Dermis blood vessel endothelial cell (primary cell): ENCODE measurements at places on chromosomes 11 and 22. TPM values are rescaled to one million over a fixed set of nuclear protein-coding genes. Genes with fewer than 3 reads are reported as not detected.

GRCh38 chr22:36340621-36341020 is 47.1 kb downstream of the MYH9 start:
- DNase-seq, result no peak

DNA sequence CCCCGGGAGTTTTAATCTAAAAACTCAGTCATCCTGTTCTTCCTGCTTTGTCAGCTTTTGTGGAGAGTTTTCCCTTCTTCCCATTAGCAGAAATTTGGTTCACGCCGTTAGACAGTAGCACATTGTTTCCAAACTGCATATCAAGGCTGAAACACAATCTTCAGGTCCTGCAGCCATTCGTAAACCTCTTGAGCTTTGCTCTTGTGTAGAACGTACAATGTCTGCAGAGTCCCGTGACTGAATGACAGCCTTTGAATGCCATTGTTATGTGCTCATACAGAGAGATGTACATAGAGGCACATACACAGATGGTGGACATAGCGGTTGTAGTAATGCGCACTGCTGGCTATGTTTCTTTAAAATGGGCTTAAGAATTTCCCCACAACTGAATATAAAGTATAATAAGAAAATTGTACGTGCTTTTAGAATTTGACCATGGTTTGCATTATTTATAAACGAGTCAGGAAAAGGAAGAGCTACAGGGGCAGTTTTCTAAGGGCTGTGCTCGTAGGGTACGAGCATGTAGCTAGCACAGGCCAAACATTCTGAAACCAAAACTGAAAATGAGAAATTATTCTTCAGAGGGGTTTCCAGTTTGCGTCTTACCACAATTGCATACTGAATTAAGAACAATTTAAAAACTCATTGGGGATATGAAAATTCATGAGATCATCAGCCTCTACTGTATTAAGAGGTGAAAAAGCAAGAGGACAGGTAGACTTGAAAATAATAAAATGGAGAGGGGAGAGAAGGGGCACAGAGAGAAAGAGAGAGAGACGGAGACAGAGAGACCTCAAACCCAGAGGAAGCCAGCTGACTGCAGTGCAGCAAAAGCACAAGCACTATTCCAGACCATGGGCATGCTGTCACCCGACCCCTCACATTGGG is 310.1 kb downstream of the CADM1 start:
- no peak for DNase-seq

DNA sequence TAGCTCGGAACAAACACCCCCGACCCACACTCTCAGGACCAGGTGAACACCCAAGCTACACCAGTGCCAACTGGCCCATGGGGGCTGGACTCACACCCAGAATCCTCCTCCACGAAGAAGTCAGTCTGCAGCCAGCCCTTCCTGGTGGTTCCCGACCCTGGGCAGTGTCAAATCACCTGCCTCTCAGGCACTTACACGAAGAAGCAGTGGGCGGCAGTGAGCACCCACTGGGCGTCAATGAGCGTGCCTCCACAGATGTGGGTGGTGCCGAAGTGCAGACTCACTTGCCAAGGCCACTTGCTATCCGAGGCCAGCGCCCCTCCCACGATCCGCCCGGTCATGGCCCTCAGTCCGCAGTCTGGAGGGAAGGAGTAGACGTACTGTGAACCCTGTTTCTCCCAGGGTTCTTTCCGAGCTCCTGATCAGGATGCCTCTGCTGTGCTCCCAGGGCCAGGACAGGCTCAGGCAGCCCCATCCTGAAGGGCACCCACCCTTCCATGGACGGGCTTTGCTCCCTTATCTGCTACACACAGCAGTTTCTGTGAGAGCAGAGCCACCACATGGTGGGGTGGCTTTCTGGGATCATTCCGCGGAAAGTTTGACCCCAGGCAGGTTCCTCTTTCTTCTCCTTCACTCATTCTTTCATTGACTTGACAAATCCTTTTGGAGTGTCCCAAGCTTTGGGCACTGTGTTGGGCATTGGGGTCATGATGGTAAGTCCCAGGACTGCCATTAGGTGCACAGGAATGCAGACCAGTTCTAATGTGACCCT is 19.4 kb downstream of the TMPRSS13 start:
- DNase-seq, result no peak

- no peak for DNase-seq
Observed at GRCh38 chr11:72013765-72014711, 15.3 kb downstream of the IL18BP start.

DNA sequence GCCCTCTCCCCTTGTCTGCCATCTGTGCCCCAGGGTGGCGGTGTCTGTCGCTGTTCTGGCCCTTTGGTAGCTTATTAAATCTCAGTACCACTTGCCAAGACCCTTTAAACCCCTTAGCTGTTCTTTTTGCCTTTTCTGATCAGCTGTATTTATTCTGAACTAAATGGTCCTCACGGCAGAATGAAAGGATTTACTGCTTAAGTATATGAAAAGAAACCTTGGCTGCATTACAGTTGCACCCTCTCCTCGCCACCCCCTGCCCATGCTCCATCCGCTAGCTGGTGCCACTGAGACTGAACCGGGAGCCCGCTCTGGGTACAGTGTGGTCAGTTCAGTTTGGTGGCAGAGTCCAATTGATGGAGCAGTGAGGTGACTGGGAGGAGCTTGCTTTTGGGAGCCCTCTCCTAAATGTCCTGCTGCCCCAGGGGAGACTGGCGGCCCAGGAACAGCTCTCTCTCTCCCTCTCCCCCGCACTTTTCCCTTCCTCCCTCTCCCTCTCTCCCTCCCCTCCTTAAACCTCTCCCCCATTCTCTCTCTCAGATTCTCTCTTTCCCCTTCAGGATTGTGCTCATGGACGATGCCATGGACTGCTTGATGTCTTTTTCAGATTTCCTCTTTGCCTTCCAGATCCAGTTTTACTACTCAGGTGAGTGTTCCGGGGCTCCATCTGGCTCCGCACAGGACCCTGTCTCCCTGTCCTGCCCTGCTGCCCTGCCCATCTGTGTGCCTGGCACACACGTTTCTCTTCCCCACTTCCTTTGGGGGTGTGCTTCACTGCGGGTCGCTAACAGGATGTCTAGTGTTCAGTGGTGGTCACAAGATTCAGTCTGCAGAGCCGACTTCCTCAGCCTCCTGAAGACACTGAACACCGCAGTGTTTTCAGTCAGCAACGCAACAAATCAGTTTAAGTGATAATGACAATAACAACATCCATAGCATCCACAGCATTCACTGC is 21.8 kb downstream of the ARFGAP2 start:
- no peak for DNase-seq

- DNase-seq, result no peak
Observed at GRCh38 chr22:28574159-28574788, 105.4 kb downstream of the TTC28 start.

DNA sequence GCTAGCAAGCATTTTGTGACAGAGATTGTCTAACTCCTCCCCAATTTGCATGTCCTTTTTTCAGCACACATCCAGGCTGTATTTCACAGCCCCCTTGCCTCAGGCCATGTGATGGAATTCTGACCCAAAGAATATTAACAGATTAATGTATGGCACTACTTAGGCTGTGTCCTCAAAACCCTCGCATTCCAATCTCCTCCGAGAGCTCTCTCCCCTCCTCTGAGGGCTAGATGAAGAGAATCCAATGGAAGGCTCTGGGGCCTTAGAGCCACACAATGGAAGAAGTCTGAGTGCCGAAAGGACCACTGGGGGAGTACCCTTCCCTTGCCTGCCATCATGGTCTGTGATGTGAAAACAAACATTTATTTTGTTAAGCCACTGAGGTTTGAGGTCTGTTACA is 13.7 kb upstream of the NNMT start:
- no peak for DNase-seq

DNA sequence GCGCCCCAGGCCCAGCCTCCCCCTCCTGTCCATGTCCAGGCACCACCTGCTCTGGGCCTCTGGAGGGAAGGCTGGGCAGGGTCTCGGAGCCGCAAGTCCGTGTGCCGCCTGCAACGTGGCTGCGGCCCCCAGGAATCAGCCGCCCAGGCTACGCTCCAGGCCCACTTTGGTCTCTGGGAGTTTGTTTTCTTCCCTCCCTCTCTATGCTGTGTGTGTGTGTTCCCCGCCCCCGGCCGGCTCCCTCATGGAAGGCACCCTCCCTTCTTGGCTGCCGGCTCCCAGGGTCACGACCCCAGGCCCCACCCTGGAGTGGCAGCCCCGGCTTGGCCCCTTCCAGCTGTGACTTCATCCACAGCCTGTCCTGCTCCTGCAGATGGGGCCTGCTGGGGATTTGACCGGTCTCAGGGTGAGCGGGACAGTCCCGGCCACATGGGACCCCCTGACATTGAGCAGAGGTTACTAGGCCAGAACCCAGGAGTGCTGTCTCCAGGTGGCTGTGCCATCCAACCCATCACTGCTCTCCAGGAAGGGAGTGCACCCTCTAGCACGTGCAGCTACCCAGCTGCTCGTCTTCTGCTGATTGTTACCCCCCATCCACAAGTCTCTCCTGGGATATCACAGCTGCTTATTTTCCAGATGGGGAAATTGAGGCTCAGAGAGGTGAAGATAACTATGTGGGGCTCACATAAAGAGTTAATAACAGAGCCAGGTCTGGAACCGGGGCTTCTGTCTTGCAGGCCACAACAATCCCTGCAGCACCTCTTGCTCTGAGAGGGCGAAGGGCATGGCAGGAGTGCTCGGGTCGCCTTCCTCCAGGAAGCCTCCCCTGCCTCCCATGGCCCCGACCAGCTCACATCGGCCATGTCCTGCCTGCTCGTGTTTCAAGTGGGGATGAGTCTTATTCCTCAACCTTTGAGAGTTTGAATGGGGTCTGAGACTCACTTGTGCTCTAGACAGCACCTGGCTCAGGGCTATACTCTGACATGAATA is 2.8 kb upstream of the LIF start:
- no peak for DNase-seq

GRCh38 chr22:26471522-26471921 is 12.1 kb downstream of the HPS4 start:
- DNase-seq, result peak; percentile 90

DNA sequence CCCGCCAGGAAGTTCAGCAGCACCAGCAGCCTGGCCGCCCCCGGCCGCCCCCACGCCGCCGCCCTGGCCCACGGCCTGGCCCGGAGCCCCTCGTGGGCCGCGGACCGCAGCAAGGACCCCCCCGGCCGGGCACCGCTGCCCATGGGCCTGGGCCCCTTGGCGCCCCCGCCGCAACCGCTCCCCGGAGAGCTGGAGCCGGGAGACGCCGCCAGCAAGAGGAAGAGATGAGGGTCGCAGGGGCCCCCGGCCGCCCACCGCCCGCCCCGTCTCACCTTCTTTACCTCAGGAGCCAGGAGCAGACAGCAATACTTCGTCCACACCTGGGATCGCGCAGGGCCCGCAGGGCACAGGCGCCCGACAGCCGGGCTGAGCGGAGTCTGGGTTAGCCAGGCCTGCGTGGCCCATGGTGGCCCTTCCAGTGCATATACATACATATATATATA is 115.6 kb downstream of the CACNA1I start:
- no peak for DNase-seq

- DNase-seq, result peak; percentile 55
Observed at GRCh38 chr22:37742376-37743171, 45.7 kb downstream of the TRIOBP start.

- DNase-seq, result no peak
Observed at GRCh38 chr11:98772893-98773292, 247.9 kb upstream of the CNTN5 start.

DNA sequence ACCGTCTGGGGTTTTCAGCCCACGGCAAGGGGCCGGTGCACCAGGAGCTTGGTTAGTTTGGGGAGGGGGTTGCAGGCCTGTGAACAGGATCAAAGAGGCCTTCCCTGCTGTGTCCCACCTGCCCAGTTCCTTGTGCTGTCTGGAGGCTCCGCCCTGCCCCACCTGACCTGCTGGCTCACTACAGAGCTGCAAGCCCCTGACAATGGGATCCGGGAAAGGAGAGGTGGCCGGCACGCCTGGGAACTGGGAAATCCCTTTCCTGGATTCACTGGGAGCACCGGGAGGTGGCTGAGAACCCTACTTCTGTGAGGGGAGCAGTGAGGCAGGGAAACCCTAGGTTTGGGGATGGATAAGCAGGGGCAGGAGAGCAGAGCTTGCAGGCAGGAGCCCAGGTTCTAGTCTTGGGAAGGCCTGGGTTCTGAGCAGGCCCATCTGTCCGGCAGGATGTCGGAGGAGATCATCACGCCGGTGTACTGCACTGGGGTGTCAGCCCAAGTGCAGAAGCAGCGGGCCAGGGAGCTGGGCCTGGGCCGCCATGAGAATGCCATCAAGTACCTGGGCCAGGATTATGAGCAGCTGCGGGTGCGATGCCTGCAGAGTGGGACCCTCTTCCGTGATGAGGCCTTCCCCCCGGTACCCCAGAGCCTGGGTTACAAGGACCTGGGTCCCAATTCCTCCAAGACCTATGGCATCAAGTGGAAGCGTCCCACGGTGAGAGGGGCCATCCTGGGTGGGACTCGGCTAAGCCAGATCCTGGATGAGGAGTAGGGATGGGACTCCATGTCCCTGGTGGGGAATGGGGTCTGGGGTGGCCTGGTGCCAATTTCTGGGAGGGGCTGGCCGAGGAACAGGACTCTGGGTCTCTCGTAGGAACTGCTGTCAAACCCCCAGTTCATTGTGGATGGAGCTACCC is 786 bp downstream of the CAPN1 start:
- peak; percentile 49 for DNase-seq

- DNase-seq, result no peak
Observed at GRCh38 chr11:92875473-92875872, 94.0 kb upstream of the MTNR1B start.

DNA sequence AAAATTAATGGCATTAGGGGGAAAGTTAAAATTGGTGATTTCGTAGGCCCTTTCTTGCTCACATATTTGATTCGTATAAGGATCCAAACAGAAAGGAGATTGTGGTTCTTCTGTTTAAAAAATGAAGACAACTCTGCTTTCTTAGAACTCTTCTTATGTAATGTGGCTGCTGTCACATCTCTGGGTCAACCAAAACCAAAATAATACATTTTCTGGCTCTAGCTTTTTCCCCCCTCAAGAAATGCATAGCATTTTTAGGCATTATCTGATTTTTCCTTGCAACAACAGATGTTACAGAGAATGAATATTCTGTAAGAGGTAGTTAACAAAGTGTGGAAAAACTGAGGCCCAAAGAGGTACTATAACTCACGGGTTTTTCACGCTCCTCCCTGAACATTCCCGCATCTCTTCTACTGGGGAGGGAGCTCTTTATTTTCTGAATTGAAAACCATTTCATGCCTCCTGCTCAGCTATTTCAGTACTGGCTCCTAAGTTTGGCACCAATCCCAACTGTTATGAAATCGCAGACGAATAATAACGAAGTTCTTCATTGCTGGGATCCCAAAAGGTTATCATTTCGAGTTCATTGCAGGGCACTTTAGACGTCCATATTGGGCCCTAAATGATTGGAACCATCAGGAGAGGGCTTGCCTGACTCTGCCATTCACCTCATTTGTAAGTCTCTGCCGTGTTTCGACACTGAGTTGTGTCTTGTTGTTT is 17.1 kb downstream of the GRAP2 start:
- no peak for DNase-seq

TTC36 gene
- 2.5 and 3.2 TPM in 2 replicates for total RNA-seq

SERPING1 gene
- 0.19 and 0.85 TPM in 2 replicates for total RNA-seq

OR5AS1 gene
- not detected in 2 replicates for total RNA-seq

OR5B21 gene
- not detected in 2 replicates for total RNA-seq

APOBEC3C gene
- total RNA-seq, result 0.68 and 3.9 TPM in 2 replicates

PKNOX2 gene
- not detected in 2 replicates for total RNA-seq

AIFM3 gene
- 0.05 and 0.17 TPM in 2 replicates for total RNA-seq

PANX3 gene
- total RNA-seq, result not detected in 2 replicates
